ENCODE measurements at places on chromosomes 1 and 21.

- no peak for DNase-seq
Observed at GRCh38 chr1:81681601-81682266, 119.0 kb upstream of the ADGRL2 start.

DNA sequence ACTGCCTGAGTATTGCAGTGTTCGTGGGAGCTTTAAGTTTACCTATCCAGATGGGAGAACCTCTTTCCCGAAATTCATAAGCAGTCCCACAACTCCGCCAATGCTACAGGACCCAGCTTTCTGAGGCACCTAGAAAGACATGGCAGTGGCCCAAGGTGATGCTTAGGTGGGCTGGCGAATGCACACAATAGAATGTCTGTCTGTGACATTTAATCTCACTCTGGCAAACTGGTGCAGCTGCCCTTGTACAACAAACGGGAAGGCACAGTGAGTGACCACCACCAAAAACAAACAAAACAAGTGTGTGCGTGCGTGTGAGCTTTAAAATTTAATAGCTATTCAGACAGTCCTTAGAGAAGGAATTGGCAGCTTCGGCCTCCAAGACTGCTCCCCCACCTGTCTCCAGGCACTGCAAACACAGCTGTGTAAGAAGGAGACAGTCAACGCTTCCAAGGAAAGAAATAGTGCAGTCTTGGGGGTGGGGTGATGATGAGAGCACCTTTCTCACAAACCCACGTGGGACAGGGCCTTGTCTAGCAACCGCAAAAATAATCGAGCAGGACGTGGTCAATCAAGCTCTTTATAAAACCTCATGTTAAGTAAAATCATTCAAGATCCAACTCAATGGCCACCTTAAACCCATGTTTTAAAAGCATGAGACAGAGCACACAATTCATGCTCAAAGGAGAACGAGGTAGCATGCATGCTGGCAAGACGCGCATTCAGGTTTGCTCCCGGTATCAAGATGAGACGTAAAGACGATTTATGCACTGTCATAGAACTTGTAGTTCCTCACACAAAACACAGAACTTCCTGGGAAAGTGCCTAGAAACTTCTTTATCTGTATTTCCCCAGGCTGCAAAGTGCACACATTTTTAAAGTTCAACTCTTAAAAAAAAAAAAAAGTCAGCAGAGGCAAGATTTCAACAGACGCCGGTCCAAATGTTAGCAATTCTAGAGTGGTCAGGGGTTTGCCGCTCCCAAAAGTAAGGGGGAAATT is 84.1 kb downstream of the TM2D1 start:
- DNase-seq = no peak

- peak; percentile 29 for DNase-seq
Observed at GRCh38 chr1:204828352-204828850, 42.3 kb upstream of the NFASC start.

DNA sequence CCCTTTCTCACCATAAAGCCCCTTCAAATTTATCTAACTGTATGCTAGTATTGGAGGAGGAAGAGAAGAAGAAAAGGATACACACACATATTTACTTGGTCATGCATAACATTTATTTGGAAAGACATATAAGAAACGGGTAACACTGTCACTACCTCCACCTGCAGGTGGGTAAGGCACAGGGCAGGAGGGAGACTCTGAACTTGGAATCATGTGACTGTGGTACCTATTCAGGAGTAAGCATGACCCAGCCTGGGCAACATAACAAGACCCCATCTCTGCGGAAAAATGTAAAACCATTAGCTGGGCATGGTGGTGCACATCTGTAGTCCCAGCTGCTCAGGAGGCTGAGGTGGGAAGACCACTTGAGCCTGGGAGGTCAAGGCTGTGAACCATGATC is 1.4 kb upstream of the PADI6 start:
- DNase-seq = no peak

GRCh38 chr21:16775076-16775475 is 737.8 kb upstream of the CXADR start:
- no peak for DNase-seq

GRCh38 chr1:247402120-247402675 is 13.8 kb upstream of the NLRP3 start:
- no peak for DNase-seq

- no peak for DNase-seq
Observed at GRCh38 chr1:199747984-199748383, 279.5 kb upstream of the NR5A2 start.

- DNase-seq = no peak
Observed at GRCh38 chr1:50633465-50633864, 210.2 kb upstream of the DMRTA2 start.

DNA sequence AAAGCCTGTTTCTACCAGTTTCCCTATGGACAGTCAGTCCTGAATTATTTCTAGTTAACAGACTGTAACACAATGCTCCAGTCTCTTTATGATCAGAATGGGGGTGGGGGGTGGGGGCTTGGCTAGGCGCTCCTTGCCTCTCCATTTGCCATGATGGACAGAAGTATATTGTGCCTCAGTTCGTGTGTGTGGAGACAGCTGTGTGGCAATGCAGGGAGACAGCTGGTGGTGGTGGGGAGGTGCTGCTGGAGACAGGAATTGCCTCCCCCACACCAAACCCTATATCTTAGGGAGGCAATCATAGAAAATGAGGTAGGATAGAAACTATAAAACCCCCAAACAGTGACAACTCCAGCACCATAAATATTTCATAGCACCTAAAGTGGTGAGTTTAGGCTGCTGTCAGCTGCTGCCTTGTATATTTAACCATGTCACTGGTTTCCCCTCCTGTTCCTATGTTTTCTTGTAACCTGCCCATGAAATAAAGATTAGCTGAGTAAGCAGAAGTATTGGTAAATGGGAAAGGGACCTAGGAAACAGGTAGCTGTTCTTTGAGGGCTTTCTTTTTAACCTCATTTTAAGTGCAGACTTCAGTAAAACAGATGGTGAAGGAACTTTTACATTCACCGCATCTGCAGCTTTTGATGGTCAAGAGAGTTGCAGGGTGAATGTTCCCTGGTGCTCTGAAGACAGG is 3.4 kb downstream of the PLXNA2 start:
- DNase-seq = no peak

DNA sequence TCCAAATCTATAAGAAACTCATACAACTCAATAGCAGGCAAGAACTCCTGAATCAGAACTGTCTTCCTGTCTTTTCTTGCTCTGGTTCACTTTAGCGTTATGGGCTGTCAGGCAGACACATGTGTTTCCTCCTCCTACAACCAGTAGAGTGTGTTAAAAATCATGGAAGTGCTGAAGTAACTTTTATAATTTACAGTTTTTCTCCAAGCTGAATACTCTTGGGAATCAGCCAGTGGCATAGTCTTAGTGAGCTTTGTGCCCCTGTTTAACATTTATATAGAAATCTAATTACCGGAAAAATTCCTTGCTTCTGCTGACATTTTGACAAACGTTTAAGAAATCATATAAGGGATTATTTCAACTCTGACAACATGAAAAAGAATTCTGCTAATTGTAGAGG is 113.1 kb upstream of the RGS18 start:
- no peak for DNase-seq

GRCh38 chr1:94769551-94769950 is 50.6 kb upstream of the SLC44A3 start:
- DNase-seq = no peak

- peak; percentile 69 for DNase-seq
Observed at GRCh38 chr1:109509176-109510134, at the start of gene AMIGO1. AMIGO1 (minus strand) TSS chr1:109509727; CDS start chr1:109508912, 815 bp downstream.

DNA sequence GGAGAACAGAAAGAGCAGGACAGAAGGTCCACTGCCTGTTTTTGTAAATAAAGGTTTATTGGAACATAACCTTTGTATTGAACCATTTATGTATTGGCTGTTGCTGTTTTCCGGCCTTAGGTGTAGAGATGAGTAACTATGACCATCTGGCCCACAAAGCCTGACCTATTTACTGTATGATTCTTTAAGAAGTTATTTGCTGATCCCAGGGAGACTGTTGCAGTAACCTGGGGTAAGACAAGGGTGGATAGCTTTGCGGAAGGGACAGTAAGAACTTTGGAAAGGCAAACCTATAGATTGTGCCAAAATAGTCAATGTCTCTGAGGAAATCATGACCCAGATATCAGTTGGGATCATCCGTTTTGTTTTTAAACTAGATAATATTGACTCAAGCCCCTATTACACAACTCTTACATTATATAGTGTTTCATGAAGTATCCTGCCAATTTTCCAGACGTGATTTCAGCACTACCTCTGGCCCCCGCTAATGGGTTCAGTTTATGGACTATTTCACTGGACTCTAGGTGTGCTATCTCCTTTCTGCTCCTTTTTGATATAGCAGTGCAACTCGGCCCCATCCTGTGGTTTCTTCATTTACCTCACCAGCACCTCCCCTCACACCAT is 20.8 kb upstream of the TLCD4 start:
- DNase-seq = no peak

- no peak for DNase-seq
Observed at GRCh38 chr1:241457421-241457820, 62.1 kb downstream of the FH start.

GRCh38 chr1:78722947-78723346 is 73.3 kb downstream of the IFI44 start:
- DNase-seq = no peak

DNA sequence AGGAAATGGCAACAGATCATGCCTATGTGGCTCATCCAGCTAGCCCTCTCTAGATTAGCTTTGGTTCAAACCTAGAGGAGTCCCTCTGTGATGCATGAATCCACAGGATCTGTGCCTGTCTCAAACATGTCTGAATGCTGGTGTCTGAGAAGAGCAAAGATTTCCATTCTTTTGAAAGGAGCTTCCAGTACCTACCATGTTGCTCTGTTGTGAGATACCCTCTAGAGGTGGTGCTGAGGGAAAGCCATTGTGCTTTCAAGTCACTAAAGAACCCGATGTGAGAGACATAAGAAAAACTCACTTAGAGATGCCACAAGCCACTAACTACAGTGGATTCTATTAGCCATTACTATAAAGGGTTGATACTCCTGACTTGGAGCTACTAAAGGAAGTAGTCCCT is 103.6 kb downstream of the LRRC40 start:
- no peak for DNase-seq

GRCh38 chr1:214337511-214337910 is 56.6 kb downstream of the SMYD2 start:
- DNase-seq = no peak

DNA sequence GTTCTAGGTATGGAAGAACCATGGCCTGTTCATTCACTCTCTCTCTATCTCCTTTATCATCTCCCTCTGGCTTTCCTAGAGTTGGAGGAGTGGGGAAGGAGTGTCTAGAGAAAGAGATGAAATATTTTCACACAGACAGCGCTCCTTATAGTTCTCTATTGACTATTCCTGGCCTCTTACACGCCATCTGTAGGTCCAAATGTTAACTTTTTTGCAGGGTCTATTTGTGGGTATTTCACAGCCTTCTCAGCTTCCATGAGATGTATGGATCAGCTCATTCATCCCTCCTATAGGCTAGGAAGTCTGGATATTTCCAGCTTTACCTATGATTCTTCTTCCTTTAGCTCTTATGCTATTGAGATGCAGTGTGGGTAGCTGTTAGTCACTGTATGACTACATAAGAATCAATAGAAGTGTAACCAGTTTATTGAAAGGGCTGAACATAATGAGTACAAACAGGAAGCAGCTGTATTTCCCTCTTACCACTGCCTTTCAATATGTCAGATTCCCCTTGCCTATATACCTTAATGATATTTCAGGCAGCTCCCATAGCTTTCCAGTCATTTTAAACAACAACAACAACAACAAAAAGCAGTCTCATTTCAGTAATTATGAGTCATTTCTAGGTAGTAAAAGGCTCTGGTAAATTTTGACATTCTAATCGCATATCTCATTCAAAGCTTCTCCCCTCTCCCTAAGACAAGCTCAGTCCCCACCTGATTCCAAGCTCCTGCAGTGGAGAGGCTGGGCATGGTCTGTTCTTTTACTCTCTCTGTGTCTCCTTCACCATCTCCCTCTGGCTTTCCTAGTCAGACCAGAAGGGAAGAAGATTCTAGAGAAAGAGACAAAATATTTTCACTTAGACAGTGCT is 149.5 kb downstream of the TTLL7 start:
- DNase-seq = no peak

DNA sequence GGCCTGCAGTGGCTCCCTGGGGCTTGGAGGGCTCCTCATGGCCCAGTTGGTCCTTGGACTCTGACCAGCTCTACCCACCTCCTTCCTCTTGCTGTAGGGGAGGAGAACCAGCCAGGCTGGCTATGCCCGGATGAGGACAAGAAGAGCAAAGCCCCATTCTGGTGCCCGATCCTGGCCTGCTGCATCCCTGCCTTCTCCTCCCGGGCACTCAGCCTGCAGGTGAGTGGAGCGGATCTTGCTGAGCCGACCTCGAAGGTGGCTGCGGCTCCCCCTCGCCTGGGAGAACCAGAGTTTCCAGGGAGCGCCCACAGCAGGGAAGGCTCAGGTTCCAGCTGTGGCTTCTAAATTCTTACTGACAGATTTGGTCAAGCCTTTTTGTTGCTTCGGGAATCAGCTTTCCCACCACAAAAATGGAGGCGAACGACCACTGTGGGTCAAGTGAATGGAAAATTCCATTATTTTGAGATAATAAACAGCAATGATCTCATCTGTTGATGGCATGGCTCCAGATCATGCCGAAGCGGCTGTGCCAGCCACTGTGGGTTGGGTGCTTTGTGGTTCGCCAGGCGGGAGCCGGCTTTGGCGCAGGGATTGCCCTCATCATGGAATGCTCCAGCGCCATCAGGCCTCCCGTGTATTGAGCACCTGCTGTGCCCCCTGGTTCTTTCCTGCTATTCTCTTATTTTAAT is 106.5 kb upstream of the ACTL8 start:
- DNase-seq = no peak

GRCh38 chr1:89391686-89392085 is 27.8 kb downstream of the GBP6 start:
- DNase-seq = no peak

GRCh38 chr1:31102501-31102950 is 37.0 kb upstream of the PUM1 start:
- no peak for DNase-seq

- no peak for DNase-seq
Observed at GRCh38 chr21:14876524-14876840, 188.3 kb downstream of the NRIP1 start.

DNA sequence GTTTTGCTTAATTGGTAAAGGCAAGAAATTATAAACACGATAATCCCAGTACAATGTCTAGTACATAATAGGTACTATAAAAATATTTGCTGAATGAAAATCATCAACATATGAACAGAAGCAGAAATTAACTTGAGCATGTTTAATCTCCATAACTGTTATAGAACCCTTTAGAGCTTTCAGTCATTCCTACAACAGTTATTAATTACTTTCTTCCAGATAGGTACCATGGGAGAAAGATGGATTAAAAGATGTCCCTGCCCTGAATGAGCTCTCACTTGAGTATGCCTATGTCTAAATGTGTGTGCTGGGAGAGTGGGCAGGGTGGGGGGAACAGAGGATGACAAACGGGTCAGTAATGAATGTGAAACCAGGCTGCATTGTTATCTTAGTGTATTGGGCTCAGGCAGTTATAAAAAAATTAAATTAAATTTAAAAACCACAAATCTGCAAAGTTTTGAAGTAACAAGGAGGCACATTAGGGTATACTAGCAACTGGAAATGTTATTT is 2.4 kb downstream of the EPS15 start:
- no peak for DNase-seq

GRCh38 chr1:72366466-72366865 is 84.1 kb upstream of the NEGR1 start:
- DNase-seq = no peak

- no peak for DNase-seq
Observed at GRCh38 chr1:903721-904271, 19.9 kb upstream of the SAMD11 start.

Measured in stimulated activated CD4-positive, alpha-beta T cell treated with anti-CD3 and anti-CD28 coated beads, Interleukin-1b, Interleukin-23, amount 100 ng/mL, for 4 hours (primary cell).